ENCODE measurements at places on chromosomes 7 and 10.

DNA sequence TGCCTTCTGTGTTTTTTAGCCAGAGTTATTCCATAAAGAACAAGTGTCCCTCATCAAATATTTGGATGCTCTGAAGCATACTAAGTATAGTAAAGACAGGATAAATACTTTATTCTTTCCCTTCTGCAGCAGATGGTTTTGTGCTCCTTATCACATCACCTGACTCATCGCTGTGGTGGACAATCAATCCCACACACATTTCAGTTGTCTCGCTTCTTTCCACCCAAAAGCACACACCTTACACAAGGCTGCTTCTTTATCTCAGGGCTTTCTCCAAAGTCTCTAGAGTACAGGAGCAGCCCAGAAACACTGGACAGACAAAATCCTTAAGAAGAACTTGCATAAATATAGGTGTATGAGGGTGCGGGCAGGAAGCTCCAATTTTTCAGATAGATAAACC, 43.4 kb downstream of the IGF2BP3 start:
- no peak for DNase-seq

DNA sequence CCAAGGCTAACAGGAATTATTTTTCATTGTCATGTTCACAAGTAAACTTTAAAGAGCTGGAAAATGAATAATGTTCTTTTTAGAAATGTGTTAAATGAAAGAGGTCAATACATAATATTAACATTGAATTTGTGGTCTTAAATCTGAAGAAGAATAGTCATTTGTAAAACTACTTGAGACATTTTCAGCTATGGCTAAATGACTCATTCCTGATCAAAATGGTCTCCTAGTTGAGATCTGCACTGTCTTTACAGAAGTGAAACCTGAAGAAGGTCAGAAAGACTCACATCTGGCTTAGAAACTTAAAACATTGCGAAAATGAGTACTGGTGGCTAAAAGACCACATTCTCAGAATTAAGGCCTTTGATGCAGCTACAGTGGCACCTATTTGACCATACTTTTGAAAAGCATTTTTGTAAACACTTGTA, 5.9 kb downstream of the PIK3CG start:
- DNase-seq, result no peak

GRCh38 chr7:36637417-36637816, 86.9 kb downstream of the AOAH start:
- DNase-seq, result no peak

DNA sequence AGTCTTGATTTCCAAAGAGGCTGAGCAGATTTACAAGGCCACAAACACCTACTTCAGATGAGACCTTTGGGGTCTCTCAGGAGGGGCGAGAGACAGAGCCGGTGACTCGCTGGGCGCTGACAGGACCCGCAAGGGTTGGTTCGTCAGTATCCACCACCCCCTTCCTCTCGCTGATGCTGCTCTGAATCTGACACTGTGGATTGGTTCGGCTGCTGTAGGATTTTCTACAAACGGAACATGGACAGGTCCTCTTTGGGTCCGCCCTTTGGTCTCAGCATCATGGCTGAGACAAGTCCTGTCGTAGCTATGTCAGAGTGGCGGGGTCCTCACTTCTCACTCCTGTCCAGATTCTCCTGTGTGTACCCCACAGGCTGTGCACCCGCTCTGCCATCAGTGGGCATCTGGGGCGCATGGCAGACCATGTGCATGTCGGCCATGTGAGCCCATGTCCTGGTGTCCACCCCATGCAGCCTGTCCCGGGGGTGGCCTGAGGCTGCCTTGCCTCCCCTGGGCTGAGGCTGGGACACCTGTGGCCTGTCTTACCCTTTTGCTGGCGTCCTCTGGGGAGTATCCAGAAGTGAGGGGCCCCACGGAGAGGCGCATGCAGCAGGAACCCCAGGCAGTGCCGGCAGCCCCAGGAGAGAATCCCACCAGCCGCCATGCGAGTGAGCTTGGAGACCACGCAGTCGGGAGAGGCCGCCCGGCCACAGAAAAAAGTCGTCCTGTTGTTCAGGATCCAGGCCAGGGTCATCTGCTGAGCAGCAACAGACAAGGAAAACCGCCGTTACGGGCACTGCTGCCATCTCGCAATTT, 21.6 kb upstream of the FAM20C start:
- no peak for DNase-seq

GRCh38 chr10:60572511-60573194, 183.0 kb upstream of the ANK3 start:
- DNase-seq, result no peak

DNA sequence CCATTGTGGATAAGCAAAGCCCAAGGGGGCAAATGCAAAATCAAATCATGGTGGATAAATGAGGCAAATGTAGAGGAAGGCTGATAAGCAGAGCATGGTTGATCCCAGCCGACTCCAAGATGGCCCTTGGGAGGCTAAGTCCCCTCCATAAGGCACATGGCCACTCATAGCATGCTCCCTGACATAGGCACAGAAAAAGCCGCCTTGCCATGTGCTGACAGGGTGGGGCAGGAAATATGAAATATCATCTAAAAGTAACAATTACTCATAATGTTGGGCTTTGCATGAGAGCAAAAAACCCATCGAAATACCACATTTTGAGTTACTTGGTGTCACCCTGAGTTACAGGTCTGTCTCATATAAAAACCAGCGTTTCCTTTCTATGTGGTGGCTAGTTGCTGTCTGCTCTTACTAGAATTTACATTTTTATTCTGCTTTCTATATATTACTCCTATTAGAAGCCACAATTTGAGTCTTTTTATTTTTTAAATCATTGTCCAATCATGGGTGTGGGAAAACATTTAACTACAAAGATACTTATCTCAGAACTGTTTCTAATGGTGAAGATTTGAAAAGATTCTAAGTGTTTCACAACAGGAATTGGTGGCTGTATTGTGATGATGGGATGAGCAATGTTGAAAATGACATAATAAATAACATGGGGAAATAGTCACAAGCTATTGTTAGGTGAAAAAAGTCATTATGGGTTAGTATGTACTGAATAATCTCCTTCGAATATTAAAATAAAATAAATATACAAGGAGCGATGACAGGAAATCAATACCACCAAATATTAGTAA, 102.7 kb downstream of the CUBN start:
- DNase-seq, result peak; percentile 39

GRCh38 chr10:13873196-13873595, 286.4 kb downstream of the PRPF18 start:
- DNase-seq, result no peak

- DNase-seq, result no peak
Measured at GRCh38 chr10:133466683-133467275, 13.0 kb downstream of the SCART1 start.

- no peak for DNase-seq
Measured at GRCh38 chr7:4808026-4808425, 32.6 kb downstream of the AP5Z1 start.

DNA sequence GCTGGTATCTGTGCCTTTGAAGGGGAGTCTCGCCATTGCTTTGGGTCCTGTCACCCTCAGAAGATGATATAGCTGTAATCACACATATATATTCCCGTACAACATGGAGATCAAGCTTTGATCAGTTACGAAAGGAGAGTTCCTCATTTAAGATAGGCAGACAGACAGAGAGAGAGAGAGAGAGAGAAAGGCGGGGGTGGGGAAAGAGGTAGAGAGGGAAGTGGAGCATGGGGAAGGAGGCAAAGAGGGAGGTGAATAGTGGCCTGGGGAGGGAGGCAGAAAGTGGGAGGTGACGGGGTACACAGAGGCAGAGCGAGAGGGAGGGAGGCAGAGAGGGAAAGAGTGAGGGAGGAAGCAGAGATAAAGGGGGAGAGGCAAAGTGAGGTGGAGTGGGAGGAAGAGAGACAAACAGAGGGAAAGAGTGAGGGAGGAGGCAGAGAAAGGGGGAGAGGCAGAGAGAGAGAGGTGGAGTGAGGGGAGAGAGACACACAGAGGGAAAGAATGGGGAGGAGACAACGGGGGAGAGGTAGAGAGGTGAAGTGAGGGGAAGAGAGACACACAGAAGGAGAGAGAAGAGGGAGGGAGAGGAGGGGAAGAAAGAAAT, 44.6 kb upstream of the C1QL3 start:
- no peak for DNase-seq

DNA sequence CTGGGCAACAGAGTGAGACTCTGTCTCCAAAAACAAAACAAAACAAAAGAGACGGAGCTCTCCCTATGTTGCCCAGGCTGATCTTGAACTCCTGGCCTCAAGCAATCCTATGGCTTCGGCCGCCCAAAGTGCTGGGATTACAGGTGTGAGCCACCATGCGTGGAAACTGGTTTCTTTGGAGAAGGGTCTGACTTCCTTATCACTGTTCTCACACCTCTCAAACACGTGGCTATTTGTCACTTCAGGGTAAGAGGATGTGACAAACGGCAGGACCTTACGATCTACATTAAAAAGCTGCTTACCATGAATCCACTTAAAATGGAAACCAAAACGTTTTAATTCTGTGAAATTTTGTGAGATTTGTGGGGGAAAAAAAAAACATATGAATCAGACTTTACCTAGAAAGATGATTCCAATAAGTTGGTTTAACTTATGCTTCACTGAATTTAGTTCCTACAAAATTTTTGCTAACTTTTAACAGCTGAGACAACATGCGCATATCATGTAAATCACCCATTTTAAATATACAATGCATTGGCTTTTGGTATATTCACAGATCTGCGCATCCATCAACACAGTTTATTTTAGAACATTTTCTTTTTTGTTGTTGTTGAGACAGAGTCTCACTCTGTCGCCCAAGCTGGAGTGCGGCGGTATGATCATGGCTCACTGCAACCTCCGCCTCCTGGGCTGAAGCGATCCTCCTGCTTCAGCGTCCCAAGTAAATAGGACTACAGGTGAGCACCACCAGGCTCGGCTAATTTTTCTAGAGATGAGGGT, 18.7 kb upstream of the FOXK1 start:
- DNase-seq, result no peak

DNA sequence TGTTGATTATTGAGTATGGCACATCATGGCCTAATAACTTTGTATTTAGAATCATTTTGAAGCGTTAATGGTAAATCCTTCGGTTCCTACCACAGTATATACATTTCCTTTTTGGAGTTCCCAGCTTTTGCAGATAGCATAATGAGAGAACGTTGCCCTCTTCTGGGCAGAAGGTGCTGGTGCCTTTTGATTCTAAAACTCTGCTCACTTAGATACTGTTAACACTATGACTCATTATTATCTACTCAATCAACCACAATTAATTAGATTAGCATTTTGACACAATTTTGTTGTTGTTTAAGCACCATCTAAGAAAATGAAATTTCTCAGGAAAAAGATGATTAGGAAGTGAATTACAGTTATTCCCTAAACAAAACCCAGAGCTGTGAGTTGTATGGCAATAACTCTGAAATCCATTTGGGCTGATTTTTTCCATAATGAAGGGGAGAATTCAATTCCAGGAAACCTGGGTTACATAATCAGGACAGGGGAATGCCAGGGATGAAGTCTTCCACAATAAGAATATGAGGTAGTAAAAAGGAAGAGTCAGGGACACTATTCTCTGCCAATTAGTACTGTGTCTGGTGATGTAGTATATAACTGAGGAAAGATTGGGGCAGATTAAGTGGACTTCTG, 11.5 kb upstream of the DLD start:
- DNase-seq, result no peak

- DNase-seq, result no peak
Measured at GRCh38 chr10:131478377-131478989, 167.0 kb upstream of the TCERG1L start.

DNA sequence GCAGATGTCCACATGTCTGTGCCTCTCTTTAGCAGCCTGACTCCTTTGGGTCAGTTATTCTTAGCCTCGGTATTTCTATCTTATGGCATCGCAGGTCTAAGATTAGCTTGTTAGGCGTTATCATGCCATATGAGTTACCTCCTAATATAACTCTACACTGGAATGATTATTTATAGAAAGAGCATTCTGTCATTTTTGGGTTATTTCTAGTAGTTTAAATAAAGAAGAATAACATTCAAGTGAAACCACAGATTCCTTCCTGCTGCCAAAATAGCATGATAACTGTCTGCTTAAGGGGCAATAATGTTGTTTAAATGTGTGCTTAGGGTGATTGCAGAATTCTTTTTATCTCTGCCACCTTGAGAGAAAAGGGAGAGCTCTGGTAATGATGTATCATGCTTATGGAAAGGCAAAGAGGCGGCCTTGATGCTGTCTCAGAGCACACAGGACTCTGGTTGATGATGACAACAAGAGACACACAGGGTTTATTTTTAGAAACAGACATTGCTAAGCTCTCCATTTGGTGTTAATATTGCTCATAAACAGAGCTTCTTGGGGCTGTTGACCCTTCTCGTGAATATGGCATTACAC, 10.4 kb downstream of the HDAC9 start:
- no peak for DNase-seq

DNA sequence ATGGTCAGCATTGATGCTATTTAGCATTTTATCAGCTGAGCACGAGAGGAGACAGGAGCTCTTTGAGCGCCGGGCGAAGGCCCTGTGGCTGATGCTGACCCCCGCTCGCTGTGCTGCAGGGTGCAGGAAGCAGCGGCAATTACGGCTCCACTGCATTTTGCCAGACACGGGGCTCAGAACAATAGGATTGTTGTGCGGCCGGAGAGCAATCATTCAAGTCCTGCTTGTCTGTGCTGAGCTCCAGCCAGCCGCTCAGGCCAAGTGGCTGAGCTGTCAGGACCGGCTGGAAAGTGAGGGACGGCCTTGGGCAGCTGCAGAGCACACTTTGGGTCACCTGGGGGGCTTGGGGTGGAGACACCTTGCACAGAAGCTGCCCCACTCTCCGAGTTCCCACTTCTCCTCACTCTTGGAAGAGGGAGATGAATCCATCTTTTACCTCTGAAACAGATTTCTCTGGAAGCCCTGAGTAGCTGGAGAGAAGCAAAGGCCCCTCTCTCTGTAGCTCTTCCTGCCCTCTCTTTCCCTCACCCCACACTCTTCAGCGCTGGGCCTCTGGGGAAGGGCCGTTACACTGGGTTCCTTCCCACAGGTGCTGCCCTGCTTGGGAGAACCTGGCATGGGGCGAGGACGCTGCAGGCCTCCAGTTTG, 17.3 kb upstream of the ADARB2 start:
- DNase-seq, result no peak

- no peak for DNase-seq
Measured at GRCh38 chr10:96259150-96259549, 12.2 kb downstream of the BLNK start.

DNA sequence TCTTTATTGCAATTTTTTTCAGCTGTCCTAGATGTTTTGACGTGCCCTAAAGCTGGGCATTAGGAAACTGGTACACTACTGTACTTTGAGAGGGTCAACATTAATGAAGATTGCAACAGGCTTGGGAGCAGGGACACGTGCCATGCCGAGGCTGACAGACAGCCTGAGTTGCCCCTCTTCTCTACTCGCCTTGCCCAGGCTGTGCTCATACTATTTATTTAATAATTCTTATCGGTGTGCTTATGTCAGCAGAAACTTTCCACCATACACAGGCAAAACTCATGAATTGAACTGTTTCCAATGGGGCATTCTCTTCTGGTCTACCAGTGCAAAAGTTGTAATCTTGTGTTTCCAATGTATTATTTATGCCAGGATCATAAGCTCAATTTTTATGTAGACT, 24.4 kb downstream of the C7orf57 start:
- DNase-seq, result no peak

DNA sequence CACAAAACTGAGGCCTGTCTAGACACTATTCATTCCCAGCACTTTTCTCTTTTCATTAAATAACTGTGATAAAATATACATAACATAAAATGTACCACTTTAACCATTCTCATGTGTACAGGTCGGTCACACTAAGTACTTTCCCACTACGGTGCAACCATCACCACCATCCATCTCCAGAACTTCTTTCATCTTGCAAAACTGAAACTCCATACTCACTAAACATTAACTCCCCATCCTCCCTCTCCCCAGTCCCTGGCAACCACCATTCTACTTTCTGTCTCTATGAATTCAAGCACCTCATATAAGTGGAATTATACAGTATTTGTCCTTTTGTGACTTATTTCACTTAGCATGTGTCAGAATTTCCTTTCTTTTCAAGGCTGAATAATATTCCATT, 53.0 kb downstream of the ARHGAP12 start:
- DNase-seq, result no peak
